Left hindlimb (tissue), 1 donor: ENCODE measurements at places on chromosomes 6 and 20.
A peak's percentile ranks its signal among the peaks of the same experiment; 100 is the strongest.

DNA sequence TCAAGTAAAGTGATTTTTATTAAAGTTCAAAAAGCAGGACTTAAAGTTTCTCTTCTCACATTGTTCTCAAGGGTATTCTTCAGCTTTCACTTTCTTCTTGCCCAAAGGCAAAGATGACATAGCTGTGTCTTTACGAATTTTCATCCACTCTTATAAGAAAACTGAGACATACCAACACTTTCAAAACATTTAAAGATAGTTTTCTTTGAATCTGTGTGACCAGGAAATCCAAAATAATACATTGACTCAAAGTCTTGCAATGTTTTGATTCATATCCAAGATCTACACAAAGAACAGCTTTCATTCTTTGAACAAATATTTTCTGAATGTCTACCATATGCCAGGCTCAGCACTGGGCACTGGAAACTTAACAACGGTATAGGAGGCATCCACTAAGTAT lies 117.9 kb downstream of the SIM1 start:
- DNase-seq, result no peak

DNA sequence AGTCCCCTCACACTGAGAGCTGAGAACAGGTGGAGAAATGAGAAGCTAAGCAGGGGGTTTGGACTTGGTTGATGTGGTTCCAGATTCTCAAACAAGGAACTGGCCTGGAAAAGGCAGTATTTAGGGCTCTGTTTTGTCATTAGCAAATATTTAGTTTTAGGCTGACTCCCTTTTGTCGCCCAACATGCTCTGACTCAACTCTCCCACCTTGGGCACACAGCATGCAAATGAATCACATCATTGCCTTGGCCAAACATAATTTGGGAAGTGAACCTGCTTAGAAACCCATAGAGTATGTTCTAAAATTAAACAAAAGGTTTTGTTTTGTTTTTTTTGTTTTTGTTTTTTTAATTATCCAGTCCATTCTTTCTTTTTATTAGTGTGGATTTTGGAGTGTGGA lies 9.5 kb upstream of the UQCC2 start:
- DNase-seq, result no peak

- DNase-seq, result peak; percentile 34
Observed at GRCh38 chr6:49606721-49607390, 29.8 kb downstream of the RHAG start.

GRCh38 chr20:25548613-25549086 lies 36.7 kb downstream of the NINL start:
- DNase-seq, result no peak

GRCh38 chr20:18331694-18332093 lies 43.4 kb downstream of the ZNF133 start:
- DNase-seq, result no peak

- no peak for DNase-seq
Observed at GRCh38 chr6:45746046-45746445, 269.6 kb downstream of the CLIC5 start.
